ENCODE measurements at places on chromosomes 12 and 14.

DNA sequence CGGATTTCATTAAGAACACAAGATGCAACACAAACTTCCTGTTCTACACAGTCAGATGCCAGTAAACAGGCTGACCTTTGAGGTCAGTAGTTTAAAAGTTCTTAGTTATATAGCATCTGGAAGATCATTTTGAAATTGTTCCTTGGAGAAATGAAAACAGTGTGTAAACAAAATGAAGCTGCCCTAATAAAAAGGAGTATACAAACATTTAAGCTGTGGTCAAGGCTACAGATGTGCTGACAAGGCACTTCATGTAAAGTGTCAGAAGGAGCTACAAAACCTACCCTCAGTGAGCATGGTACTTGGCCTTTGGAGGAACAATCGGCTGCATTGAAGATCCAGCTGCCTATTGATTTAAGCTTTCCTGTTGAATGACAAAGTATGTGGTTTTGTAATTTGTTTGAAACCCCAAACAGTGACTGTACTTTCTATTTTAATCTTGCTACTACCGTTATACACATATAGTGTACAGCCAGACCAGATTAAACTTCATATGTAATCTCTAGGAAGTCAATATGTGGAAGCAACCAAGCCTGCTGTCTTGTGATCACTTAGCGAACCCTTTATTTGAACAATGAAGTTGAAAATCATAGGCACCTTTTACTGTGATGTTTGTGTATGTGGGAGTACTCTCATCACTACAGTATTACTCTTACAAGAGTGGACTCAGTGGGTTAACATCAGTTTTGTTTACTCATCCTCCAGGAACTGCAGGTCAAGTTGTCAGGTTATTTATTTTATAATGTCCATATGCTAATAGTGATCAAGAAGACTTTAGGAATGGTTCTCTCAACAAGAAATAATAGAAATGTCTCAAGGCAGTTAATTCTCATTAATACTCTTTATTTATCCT is 13.5 kb downstream of the PTGER2 start:
- DNase-seq = no peak

- no peak for DNase-seq
Measured at GRCh38 chr14:88749139-88749538, 43.6 kb downstream of the EML5 start.

DNA sequence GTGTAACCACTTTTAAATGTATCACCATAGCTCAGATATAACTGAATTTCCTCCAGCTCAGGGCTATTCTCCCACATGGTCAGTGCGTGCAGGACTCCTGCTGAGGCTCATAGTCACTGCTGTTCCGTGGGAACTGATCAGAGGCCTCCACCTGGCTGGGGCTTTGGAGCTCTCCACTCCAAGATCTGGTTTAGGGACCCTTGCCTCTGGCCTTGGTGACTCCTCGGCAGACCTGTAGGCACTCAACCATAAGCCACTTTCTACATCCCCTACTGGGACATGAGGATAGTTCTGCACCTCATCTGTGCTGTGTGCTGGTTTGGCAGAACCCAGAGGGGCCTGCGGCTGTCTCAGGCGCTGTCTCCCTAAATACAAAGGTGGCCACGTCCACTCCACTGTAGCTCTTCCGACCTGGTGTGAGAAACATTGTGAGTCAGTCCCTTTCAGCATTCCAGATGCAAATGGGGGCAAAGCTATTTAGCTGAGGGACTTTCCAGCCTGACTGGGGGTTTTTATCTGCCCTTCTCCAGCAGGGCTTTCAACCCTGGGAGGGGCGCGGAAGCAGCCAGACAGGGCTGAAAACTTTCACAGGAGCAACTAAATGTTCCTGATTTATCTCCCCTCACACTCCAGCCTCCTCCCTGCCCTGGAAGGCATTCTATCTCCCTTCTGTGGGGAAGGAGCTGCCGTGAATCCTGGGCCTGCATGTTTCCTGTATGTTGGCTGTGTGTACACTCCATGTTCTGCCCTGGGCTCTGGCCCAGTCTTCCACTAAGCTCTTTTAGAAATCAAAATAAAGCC is 218.3 kb upstream of the DAAM1 start:
- no peak for DNase-seq

DNA sequence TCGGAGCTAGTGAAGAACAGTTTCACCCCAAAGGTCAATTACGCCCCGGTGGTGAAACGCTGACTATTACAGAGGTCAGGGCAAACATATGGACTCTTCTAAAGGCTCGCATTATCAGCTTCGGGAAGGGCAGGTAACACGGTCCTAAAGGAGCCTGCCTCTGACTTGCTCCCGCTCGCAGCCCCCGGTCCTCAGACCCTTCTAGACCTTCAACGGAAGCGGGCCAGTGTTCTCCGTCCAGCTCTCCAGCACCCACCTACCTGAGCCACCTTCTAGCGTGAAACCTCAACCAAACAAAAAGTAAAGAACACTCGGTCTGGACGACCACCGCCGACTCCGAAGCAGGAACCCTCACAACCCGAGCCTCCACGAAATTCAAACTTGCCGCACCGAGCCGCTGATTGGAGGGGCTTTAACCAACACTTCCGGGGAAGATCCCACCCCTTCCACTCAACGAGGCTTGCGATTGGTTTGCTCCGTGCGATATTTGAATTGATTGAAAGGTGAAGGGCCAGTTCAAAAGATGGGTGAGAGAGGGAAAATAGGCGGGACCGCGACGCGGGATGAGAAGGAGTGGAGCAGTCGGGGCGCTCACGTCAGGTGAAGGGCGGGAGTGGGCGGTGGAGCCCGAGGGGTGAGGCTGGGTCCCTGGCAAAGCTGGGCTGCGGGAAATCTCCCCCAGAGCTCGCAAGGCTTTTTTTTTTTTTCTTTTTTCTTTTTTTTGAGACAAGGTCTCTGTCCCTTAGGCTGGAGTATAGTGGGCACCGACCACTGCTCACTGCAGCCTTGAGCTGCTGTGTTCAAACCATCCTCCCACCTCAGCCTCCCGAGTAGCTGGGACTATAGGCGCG is at the start of gene DLGAP5:
Gene DLGAP5, minus strand, starts transcription at position 383 of the 851 bp plus-strand sequence. CDS start 2,406 bp downstream, outside the sequence.
- DNase-seq = peak; percentile 83

GRCh38 chr12:127873306-127873705 is 393.7 kb upstream of the TMEM132C start:
- DNase-seq = no peak

DNA sequence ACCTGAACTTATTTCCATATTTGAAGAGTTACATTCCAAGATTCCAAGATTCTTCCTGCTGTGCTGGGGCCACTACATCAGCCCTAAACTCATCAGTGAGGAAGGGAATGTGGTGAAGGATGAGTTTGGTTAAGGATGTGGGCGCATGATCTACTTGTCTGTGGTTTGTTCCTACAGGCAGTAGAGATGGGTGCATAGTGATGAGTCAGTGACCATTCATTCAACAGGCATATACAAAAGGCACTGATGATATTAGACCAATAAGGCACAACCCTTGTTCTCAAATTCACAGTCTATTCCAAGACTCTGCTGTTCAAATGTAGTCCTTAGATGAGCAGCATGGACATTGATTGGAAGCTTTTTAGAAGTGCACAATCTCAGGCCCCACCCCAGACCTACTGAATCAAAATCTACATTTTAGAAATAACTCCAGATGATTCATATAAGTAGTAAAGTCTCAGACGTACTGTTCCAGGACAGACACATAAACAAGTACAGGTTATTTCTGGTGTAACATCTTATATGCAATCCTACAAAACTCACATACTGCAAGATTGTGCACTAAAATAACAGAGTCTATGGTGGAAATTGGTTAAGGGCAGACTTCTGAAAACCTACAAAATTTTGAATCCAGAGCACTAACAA is 47.7 kb upstream of the MAP3K9 start:
- no peak for DNase-seq

DNA sequence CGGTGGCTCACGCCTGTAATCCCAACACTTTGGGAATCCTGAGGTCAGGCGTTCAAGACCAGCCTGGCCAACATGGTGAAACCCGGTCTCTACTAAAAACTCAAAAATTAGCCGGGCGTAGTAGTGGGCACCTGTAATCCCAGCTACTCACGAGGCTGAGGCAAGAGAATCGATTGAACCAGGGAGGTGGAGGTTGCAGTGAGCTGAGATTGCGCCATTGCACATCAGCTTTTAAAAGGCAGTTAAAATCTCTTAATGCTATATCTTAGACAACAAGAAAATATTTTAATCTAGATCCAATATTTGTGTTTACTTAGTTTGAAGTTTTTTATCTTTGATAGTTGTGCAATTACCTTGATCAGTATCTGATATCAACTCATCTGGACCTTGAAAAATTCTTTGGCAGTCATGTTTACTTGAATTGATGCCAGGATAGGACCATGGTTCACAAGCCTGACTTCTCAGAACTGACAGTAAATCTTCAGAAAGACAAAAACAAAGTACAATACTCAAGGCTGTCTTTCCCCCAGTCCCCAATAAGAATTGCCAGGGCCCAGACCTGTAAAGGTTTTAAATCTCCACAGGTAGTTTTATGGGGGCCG is 135.0 kb upstream of the AEBP2 start:
- no peak for DNase-seq

- no peak for DNase-seq
Measured at GRCh38 chr14:85024931-85025330, 505.0 kb upstream of the FLRT2 start.

GRCh38 chr12:85781766-85782165 is 54.4 kb downstream of the RASSF9 start:
- DNase-seq = no peak

DNA sequence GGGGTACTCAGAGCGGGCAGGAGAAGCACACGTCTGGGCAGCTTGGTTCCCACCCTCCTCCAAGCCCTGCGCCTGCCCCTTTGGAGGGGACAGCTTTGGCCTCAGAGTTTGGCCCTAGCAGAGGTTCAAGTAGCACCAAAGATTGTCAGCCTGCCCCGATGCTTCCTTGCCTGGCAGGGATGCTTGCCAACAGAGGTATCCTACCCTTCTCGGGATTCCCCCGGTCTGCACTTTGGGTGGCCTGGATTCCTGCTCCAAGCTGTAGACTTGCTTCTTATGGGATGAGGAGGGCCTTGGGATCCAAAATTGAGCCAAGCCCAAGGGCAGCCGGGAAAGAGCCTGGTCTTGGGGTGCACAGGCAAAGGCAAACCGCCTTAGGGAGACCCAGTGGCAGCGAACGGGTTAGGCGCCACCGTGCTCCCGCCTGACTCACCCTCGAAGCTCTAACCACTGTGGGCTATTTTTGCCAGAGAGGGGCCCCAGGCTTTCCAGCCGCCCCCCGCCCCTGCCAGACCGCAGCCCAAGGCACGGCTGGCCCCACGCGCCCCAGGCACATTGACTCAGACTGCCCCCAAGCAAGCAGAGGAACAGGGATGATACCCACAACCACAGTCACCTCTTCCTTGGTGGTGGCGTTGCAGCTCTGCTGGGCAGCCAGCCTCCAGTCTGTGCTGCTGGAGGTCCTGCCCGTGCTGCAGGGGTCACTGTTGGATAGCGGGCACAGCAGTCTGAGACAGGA is 847 bp upstream of the WNT10B start:
- no peak for DNase-seq

DNA sequence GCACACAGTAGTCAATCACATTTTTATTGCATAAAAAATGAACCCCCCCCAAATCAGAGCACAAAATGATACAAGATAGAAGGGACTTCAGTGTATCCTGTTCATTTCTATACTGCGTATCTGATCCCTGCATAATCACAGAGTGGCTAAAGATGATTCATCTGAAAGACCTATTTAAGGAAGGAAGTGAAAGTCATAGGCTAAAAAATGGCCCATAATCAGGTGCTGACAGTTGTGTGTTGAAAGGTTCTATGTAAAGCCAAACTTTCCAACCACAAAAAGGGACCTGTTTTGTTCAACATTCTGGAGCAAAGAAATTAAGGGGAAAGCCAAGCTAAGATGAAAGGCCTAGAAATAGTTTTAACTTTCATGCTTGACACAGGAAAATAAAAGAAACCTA is 147.8 kb upstream of the ATP2B1 start:
- no peak for DNase-seq

- DNase-seq = no peak
Measured at GRCh38 chr12:130013771-130014484, 110.1 kb upstream of the TMEM132D start.

- no peak for DNase-seq
Measured at GRCh38 chr14:59254146-59254910, 65.9 kb downstream of the DAAM1 start.

- no peak for DNase-seq
Measured at GRCh38 chr12:26773313-26774104, 59.5 kb downstream of the ITPR2 start.

DNA sequence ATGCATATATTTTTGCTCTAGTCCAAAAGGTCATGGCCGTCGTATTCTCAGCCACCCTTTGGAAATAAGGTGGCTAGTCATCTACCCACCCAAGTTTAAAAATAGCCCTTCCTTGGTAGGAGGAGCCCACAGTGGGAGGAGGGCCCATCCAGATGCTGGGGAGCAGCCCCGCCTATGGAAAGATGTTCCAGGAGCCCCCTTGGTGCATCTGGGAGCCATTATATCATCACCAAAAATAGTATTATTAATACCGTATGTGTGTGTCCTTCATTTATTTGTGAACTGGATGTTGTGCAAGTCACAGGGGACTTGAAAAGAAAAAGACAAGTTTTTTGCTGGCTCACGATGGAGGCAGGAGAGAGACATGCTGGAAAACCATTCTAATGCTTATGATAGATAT is 34.0 kb downstream of the EMP1 start:
- no peak for DNase-seq

DNA sequence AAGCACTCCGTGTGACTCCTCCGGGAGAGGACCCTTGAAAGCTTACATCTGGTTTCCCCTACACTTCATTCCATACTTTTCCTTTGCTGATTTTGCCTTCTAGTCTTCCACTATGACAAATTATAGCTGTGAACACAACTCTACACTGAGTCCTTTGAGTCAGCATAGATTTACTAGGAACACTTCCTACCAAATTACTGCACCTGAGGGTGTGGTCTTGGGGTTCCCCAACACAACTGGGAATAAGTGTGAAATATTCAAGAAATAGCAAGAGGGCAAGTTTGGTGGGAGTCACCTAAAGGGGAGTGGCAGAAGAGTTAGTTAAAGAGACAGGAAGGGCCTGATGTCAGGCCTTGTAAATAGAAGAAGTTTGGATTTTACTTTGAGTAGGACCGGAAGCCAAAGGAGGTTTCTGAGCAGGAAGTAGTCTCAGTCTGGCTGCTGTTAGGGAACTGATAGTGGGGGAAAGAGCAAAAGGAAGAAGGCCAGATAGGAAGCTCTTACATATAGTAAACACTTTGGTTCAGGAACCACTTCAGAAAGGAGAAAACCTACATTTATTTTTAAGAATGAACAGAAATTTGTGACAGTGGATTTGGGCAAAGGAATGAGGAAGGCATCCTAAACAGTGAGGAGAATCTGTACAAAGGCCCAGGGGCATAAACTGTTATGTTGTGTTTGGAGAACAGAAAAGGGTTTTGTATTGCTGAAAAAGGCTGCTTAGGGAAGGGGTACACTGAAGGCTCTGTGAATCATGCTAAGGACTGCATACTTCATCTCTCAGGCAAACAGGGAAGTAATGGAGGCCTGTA is 14.2 kb downstream of the SEL1L start:
- no peak for DNase-seq

- no peak for DNase-seq
Measured at GRCh38 chr12:77116277-77116676, 50.9 kb upstream of the E2F7 start.

- no peak for DNase-seq
Measured at GRCh38 chr12:28537474-28537873, 347.2 kb downstream of the CCDC91 start.

All from stimulated activated CD4-positive, alpha-beta T cell treated with anti-CD3 and anti-CD28 coated beads, TNF-alpha, amount 100 ng/mL, for 4 hours (primary cell).